ENCODE measurements at places on chromosomes 2 and 18.
A peak's percentile ranks its signal among the peaks of the same experiment; 100 is the strongest.

GRCh38 chr2:133570542-133570941 lies 2.3 kb upstream of the NCKAP5 start:
- DNase-seq: no peak

- DNase-seq: no peak
Measured at GRCh38 chr2:236688157-236688556, 118.5 kb downstream of the ACKR3 start.

GRCh38 chr2:163348857-163349380 lies 386.9 kb downstream of the FIGN start:
- peak; percentile 94 for DNase-seq

GRCh38 chr2:175154661-175155082 lies 13.3 kb downstream of the ATF2 start:
- peak; percentile 10 for DNase-seq

- DNase-seq: no peak
Measured at GRCh38 chr2:150255528-150255927, 231.9 kb downstream of the RND3 start.

DNA sequence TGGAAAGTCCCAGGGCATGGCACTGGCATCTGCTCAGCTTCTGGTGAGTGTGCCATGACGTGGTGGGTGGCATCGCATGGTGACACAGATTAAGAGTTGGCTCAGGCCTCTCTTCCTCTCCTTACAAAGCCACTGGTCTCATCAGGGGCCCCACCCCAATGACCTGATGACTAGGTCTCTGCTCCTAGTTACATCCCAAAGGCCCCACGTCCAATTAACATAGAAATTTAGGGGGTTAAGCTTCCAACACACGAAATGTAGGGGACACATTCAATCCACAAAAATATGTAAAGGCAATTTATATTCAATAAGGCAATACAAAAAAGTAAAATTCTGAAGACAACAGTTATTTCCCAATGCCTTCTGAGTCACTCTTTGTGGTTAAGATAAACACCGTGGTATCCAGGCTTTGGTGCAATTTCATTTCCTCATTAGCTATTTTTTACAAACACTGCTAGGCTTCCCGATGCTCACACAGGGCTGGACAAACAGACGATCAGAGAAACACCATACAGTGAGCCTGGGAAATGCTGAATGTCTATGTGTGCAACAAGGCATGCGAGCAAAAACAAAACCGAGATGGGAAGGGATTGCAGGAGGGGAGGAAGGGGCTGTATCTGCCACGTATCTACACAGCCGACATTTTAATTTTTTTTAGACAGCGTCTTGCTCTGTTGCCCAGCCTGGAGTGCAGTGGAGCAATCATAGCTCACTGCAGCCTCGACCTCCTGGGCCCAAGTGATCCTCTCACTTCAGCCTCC lies 67.2 kb downstream of the MBP start:
- no peak for DNase-seq

GRCh38 chr2:11042841-11043240 lies 112.4 kb upstream of the SLC66A3 start:
- no peak for DNase-seq

DNA sequence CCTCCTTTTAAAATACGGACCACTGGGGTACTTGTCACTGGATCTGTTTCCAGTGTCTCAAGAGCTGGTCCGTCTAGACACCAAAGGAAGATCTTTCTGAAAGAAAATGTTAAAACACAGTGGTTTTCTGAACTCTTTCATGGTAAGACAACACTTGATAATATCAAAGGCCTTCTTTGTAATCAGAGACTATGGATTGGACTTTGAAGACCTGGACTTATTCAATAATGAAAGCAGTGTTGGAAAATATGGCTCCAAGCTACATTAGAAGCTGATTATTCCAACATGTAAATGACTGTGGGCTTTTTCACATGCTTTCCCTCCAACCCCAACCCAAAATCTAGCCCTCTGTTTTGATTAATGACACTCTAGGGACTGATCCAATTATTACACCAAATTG lies 329.4 kb upstream of the LYPD1 start:
- DNase-seq: no peak

GRCh38 chr2:122697415-122697814 lies 942.0 kb downstream of the TSN start:
- DNase-seq: no peak

DNA sequence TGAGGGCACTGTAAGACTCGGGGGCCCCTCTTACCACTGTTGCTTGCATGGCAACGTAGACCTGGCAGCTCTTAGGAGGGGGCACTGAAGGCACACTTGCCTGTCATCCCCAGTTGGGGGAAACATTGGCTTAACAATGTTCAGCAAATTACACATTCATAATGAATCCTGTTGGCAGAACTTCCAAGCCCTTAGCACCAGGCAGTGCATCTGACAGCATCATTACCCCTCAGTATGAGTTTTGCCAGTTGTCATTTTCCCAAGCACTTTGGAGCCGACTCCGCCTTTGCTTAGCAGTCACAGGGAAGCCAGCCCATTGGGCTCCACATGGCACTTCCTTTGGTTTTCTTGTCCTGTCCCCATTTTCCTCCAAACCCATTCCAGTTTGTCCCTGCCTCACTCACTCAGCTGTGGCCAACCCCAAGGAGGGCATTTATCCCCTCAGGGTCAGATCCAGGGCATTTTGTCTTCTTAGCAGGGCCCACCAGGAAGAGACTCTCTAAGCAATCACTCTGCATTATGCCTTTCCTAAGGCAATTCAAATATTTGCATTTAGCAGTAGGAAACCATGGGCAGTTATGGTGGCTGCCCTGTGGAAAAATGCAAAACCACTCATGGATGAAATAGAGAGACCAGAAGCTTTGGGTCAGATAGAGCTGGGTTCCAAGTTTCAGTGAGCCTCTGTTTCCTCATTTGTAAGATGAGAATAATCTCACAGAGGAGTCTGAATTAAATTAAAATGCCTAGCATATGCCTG lies 73.9 kb downstream of the VSNL1 start:
- DNase-seq: no peak

GRCh38 chr2:180677930-180678624 lies 302.3 kb upstream of the UBE2E3 start:
- DNase-seq: no peak

DNA sequence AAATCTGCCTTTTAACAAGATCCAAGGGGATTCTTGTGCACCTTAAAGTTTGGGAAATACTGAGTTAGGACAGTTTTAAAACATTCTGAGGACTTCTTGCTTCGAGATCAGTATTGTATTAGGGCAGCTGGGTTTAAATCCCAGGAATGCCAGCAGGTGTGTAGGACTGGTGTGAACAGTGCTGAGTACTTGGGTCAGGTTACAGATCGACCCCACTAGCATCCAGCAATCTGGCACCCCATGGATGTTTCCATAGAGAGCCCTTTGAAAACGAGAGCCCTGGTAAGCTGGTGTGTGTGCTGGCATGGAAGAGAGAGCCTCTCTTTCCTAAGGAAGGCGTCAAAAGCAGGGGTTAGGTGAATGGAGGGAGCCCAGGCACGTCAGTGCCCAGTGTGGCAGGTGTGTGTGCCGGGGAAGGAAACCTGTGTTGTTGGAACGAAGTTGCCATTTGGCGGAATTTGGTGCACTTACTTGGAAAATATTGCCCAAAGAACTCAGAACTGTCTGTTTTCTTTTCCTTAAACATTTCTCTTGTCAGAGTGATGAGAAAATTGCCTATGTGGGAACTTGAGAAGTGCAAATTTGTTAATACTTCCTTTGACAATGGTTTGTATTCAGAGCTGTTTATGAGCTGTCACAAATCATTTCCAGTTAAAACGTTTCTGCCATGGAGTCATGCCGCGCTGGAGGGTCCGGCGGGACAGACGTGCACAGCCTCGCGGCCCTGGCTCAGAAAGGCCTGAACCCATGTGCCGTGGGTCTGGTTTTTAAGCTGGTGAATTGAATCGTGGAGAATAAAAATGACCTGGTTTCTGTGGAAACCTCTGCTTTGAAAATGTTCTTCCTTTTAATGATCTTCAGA lies 38.1 kb downstream of the LDLRAD4 start:
- no peak for DNase-seq

- DNase-seq: no peak
Measured at GRCh38 chr2:63840081-63840784, 1.5 kb upstream of the UGP2 start.

GRCh38 chr2:111049792-111050640 lies 70.7 kb upstream of the BCL2L11 start:
- no peak for DNase-seq

- DNase-seq: no peak
Measured at GRCh38 chr18:78457011-78457410, 522.6 kb upstream of the SALL3 start.

GRCh38 chr2:191051825-191052778 lies 38.1 kb upstream of the STAT1 start:
- peak; percentile 42 for DNase-seq

DNA sequence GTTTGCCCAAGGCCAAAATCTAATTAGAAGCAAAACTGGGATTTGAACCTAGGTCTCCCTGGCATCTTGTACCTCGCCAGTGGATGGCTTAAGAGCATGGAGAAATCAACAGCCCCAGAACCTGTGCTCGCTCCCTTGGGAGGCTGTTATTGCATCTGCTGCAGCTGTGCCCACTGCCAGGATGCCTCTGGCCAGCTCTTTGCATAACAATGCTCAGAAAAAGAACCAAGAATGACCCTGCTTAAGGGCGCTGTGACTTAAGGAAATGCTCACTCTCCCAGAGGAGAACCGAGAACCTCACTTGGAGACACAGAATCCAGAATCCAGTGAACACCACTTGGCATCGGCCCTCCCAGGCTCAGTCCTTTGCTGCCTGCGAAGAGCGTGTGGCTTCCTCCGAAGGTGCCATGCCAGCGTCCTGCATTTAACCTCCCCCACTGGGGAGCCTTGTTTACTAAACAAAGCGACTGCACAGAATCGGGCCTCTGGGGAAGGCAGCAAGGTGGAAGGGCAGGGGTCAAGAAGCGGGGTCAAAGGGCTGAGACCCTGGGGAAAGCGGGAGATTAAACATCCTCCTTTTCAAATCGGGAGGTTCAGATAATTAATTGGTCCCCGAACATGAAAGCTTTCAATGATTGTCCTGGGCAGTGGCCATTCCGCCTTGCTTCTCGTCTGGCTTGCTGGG lies 71.0 kb upstream of the BOD1L2 start:
- no peak for DNase-seq

GRCh38 chr2:99476629-99477028 lies 13.2 kb downstream of the REV1 start:
- no peak for DNase-seq

DNA sequence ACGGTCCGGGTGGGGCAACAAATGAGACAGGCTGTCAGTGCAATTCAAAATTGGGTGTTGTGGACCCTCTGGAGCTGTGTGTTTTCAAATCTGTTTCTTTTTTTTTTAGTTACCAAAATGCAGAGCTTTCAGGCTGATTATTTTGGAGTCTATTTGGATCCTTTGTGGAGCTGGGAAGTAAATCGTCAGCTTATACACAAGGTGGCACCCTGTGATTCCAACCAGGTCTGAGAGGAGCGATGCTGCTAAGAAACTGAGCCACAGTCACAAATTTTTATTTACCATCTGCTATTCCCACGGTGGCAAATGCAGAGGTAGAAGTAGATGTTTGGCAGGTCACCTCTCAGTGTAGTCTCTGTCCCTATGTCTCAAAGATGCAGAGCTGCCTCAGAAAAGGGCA lies 3.8 kb upstream of the EPC2 start:
- DNase-seq: no peak

- DNase-seq: no peak
Measured at GRCh38 chr2:16630463-16630862, 35.2 kb downstream of the CYRIA start.

DNA sequence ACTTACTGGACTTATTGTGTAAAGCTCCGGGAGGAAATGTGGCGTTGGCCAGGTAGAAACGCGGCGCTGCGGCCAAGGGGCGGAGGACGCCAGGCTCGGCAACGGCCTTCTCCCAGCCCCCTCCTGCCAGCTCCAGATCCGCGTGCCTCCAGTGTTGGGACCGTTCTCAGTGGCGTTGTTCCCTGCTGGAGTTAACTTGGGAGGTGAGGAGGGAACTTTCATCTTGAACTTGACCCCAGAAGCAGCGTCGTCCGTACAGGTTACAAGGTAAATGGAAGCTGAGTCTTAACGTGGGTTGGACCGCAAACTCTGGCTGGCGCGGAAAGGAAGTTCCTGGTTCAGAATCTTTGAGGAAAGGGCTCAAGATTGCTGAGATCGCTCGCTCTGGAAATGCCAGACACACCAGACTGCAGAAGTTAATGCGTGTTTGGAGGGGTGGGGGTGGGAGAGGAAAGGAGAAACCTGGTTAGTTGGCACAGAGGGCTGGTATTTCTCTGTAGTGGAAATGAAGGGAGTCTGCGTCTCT lies 1.3 kb downstream of the TANC1 start:
- peak; percentile 43 for DNase-seq

DNA sequence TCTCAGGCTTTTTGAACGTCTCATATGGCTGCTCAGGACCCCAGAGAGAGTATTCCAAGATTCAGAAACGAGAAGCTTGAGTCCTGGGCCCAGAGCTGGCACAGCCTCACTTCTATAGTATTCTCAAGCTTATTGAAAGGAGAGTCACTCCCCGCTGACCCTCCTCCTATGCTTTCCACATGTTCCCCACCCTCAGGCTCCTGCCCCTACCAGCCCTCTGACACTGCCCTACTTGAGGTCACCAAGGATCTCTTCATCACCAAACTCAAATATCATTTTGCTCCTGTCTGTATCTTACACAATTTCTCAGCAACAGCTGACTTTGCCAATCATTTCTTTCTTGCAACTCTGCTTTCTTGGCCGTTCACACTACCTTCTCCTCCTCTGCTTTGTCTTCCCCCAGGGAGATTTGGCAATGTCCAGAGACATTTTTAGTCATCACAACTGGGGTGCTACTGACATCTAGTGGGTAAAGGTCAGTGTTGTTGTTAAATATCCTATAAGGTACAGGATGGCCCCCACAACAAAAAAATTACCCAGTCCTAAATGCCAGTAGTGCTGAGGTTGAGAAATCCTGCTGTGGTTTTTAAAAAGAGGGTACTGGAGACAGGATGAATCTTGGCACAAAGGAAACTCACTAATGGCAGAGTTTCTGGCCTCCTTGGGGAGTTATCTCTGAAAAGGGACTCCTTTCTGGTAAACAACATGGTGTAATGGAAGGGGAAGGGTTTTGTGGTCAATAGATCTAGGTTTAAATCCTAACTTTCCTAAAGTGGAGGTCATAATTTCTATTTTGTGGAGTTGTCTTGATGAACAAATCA lies 26.9 kb upstream of the INSIG2 start:
- no peak for DNase-seq

DNA sequence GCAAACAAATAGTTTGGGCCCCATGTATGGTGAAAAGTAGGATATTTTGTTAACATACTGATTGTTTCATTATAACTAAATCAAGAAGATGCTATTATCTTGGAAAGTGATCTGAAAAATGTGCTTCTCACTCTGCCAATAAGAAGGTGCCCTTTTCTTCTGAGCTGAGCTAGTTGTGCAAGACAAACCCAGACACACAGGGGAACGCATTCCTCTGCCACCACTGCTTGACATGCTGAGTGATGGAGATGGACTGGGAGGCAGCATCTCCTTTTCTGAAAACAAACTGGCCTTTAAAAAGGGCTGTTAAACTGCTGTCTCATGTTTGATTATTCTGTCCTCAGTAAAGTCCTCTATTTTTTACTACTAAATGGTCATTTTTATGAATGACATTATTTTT lies 1989.9 kb upstream of the CELF4 start:
- DNase-seq: no peak

GRCh38 chr2:43648994-43649701 lies 12.1 kb downstream of the PLEKHH2 start:
- DNase-seq: no peak

- DNase-seq: no peak
Measured at GRCh38 chr2:54404270-54404669, 51.9 kb upstream of the SPTBN1 start.
